KBM-7 (cell line): ENCODE measurements at places on chromosomes 7 and 10.
A peak's percentile ranks its signal among the peaks of the same experiment; 100 is the strongest.

DNA sequence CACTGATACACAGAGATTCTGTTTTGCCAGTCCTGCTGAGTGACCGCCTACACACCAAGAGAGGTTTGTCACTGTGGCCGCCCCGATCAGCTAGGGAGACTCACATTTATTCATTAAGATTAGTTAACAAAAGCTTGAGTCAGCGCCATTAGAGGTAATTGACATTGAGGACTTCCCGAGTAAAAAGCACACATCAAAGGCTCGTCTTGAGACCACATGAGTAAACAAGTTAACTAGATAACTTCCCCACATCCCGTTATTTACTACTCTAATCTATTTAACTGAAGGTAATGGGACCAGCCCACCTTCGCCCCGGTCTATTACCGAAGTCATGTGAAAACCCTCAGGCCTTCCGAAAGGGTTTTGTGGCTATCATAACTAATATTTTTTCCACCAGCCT, 23.0 kb downstream of the SRRM3 start:
- DNase-seq: no peak

DNA sequence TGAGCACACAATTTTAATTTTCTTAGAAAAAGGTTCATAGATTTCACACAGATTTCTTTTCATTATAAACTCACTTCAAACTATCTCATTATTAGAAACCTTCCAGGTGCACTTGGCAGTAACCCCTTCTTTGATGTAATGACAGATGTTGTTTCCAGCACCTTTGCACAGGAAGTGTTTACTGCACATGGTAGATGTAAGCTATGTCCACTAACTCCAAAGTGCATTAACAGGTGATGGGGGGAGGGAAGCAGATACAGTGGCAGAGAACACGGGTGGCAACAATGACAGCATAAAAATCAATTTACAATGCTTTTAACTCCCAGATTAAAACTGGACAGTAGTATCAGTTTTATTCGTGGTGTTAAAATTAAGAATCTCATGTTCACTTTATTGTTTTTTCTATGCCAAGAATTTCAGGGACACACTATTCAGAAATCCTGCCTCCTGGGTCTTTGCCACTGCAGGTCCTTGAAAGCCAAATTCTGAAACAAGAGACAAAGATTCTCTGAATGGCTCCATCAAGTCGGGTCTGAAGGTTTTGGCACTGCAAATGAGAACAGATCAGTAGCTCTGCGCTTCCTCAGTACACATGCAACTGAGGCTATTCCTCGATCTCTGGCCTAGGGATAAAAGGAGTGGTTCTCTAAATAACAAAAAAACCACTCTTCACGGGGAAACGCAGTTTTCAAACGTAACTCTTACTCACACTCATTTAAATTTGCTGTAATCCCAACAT, 187.7 kb downstream of the JAZF1 start:
- DNase-seq: no peak

- DNase-seq: no peak
These were observed 503.8 kb upstream of the CELF2 start for GRCh38 chr10:10513898-10514297.

DNA sequence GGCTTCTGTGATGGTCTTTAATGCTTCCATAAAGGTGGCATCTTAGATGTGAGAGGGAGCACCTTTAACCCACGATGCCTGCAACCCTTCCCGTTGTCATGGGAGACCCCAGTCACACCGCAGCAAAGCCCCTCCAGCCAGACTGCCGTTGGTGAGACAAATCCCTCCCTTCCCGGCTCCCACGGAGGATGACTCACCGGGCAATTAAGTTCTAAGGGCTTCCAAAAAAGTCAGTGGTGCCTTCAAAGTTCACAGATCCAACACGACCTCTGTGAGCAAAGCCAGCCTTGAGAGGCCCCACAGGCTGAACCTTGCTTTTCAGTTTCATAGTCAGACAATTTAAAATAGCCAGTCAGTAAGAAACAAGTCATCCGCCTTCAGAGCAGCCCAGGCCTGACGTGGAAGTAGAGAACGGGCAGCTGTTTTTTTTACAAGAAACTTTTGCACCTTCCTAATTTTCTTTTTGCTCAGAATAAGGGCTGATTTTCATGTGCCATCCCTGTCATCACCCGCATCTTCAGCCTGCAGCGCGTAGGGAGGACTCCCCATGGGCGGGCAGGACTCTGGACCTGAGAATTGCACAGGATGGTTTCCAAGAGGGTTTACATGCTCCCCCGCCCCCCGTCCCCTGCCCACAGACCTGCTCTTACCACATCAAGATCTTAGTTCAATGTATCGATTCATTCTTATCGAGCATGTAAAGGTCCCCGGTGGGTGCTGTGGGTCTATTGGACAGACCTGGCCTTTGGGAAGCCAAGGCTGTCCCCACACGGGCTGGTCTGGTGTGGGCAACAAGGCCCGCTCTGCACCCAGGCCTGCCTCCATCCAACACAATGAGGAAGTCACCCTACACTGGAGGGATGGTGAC, 333.9 kb downstream of the DNAJB6 start:
- DNase-seq: no peak

DNA sequence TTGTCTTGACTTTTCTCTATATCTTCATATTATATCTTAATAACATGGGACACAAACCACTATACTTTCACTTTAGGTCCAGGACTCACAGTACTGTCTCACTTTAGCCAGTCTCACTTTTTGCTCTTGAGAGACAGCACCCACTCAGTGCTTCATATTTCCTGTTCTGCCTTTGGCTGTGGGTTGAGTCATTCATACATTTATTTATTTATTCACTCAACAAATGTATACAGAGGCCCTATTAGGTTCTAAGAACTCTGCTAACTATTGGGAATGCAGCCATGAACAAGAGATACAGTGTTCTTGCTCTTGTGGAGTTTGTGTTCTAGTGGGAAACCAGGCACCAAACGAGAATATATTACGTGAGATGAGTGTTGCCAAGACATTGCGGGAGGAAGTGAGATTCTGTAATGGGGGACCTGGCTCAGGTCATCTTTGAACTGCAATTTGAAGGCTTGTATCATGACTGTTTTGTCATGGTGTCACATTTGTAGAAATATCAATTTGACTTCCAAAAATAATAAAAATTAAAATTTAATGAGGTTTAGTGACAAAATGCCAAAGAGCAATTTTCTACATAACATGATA, 190.1 kb downstream of the SDHAF3 start:
- DNase-seq: no peak

DNA sequence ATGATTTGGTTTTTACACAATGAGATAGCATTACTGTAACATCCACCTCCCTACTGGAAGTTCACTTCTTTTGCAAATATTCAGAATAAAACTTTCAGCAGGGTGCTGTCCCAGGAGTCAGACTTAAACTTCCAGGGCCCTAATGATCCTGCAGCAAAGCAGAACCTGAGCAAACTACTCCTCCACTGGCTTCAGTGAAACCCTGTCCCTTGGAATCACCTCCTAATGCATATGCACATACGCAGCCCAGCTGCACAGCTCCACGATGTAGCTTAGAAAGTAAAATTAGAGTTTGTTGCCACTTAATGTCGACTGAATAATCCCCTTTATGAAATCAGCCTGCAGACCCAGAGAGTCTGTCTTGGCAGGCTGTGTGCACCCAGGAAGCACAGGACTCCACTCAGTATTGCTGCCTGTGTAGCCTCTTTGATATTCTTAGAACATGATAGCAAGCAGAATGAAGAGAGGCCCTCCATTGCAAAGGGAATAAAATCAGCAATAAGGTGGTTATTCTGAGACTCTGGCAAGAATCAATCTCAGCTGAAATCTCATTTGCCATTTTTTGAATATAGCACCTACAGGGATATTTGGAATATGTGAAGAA, 1.6 kb downstream of the NPSR1 start:
- DNase-seq: no peak

DNA sequence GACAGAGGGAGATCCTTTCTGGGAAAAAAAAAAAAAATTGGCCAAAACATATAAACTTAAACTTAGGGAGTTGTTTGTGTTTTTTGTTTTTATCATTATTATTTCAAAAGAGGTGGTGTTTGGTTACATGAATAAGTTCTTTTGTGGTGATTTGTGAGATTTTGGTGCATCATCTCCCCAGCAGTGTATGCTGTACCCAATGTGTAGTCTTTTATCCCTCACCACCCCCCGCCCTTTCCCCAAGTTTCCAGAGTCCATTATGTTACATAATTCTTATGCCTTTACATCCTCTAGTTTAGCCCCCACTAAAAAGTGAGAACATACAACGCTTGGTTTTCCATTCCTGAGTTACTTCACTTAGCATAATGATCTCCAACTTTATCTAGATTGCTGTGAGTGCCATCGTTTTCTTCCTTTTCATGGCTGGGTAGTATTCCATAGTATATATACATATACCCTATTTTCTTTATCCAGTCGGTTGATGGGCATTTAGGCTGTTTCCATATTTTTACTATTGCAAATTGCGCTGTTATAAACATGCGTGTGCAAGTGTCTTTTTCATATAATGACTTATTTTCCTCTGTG, 148.1 kb upstream of the ZNF92 start:
- peak; percentile 39 for DNase-seq

DNA sequence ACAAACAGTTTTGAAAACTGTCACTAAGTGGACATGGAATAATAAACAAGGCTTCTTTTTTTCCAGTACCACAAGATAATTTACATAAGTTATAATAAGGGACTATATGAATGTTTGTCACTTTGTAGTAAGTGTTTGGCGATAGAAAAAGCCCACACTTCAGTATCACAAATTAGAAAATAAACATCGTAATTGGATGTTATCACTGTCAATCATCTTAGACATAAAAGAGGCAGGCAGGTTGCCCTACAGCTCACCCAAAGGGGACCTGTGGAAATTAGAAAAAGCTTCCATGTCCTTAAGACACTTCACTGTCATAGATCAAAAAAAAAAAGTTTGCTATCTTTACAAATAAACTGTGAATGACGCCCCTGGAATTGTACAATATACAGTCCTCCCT, 3.6 kb upstream of the NOC3L start:
- DNase-seq: no peak

GRCh38 chr10:125151553-125152449, 8.6 kb downstream of the CTBP2 start:
- DNase-seq: peak; percentile 57

DNA sequence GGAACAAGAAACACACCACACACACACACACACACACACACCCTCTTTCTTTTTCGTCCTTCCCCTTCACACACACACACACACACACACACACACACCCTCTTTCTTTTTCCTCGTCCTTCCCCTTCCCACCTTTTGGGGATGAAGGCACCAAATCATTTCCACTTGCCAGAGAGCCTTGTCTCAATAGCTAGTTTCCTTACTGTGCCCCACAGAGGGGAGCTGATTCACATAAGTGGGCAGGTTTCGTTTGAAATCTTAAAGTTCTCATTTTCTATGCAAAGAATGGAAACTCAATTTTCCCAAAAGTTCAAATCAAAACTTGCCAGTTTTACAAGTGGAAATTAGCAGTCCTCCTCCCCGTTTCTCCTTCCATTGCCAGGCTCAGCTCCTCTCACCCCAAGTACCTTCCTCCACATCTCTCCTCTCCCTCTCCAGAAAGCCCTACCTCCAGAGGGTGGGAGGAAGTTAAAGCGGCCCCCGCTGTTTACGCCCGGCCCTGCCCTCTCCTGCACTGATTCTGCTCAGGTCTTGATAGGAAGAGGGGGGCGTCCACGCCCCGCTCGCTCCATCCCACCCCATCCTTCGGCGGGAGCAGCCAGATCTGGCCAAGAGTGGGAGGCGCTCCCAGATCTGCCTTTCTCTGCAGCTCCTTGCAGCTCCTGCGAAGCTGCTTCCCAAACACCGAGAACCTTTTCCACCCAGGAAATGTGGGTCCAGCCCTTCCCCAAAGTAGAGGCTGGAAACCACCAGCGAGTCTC, 1.3 kb downstream of the CTTNBP2 start:
- DNase-seq: peak; percentile 56

GRCh38 chr7:151261529-151261928, 13.0 kb upstream of the SMARCD3 start:
- DNase-seq: no peak

DNA sequence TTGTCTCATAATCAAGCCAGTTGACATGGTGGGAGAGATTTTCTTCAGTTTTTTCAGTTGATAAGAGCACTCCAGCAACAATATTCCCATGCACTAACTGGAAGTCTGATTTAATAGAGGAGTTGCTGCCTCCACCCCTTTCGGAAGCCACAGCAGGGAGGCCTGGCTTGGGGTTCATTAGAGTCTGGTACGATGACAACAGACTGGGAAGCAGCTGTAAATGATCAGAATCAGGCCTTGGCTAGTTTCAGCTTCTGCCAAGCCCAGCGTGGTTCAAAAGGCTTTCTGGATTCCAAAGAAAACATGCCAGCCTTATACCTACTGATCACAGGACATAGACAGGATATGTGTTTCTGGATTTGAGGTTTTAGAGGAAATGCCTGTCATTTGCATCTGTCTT, 274.0 kb downstream of the CSTF2T start:
- DNase-seq: no peak

DNA sequence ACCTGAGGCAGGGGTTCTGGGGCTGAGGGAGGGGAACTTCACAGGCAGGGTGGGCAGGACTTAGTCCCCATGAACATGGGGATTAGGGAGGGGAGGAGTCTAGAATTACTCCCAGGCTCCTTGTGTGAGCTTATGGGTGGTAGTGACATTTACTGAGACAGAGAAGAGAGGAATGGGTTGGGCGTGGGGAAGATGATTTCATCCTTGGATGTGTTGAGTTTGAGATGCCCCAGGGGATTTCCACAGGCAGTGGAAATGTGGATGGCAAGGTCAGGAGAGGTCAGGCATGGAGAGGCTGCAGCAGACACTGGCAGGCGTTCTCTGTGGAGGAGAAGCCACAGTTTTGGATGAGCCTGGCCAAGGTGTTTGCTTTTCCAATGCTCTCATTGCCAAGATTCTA, 26.4 kb upstream of the GSDME start:
- DNase-seq: no peak

DNA sequence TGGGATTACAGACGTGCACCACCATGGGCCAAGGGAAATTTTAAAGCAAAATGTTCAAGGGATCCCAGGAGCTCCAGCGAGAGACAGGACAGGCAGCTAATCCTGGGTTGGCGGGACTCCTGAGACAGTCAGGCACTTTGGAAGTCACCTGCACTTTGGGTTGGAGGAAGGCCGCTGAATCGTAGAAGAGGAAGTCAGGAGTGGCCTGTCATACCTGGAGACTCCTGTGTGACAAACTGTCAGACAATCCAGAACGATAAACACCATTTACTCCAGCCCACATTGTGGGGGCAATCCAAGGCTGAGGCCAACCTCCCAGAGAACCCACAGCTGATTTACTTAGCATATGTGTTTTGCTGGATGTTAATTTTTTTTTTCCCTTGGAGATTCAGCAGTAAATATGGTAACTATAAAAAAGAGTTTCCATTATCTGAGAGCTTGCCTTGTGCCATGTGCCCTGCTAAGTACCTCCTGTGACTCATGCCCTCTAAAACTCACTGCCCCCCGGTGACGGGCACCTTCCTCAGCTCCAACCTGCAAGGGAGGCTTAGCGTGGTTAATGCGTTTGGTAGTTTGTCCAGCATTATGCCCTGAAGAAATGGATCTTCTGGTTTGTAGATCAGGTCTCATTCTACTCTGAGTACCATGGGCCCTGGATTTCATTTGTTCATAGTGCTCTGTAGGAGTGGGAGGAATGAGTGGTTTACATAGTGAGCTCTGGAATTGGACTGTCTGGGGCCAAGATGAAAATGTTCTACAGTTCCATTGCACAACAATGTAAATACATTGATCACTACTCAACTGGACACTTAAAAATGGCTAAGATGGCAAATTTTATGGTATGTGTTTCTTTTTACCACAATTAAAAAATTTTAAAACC, 50.9 kb downstream of the ICA1 start:
- DNase-seq: no peak

GRCh38 chr10:968546-969199, 19.6 kb upstream of the GTPBP4 start:
- no peak for DNase-seq
